Lung (tissue), 17 donors: ENCODE measurements at places on chromosomes 5 and 9.
A peak's percentile ranks its signal among the peaks of the same experiment; 100 is the strongest.

- DNase-seq: no peak
Observed at GRCh38 chr5:71697967-71698366, 21.1 kb upstream of the CARTPT start.

GRCh38 chr5:137933491-137933911 is 44.2 kb downstream of the PKD2L2 start:
- no peak for DNase-seq

GRCh38 chr5:121968910-121969607 is 7.3 kb downstream of the SRFBP1 start:
- peak; percentile 90 for DNase-seq

DNA sequence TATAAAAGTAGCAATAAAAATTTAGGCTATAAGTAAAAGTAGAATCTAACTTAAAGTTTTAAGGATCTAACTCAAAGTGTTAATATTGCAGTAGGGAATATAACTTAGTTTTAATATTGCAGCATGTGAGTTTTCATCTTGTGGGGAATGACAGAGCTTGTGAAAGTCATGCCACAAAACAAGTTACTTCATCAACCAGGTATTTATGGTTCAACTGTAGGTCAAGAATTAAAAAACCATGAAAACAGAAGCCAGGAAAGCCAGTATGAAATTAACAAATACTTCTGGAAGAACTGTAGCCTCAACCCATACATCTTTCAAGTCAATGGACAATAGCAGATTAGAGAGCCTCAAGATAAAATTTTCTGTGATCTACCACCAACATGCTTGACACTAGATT is 19.0 kb downstream of the HMGCS1 start:
- no peak for DNase-seq

DNA sequence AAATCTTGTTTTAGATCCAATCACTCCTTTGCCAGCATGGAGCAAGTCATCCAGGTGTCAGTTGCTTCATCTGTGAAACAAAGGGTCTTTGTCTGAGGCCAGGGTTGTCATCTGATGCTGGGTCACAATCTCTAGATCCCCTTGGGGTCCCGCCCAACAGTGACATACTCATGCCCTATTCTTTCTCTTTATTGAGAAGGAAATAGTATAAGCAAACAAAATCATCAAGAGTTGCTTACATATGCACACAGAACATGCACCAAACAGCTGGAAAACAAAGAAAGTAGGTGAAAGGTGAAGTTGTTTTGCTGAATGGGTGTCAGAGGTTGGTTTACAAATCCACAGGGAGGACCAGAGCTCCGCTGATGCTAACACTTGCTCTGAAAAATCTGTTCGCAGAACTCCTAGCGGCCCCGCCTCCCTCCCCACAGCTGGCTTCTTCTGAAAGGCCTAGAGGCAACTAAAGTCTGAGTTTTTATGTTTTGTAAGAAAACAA is 106.1 kb upstream of the SLC44A1 start:
- no peak for DNase-seq

DNA sequence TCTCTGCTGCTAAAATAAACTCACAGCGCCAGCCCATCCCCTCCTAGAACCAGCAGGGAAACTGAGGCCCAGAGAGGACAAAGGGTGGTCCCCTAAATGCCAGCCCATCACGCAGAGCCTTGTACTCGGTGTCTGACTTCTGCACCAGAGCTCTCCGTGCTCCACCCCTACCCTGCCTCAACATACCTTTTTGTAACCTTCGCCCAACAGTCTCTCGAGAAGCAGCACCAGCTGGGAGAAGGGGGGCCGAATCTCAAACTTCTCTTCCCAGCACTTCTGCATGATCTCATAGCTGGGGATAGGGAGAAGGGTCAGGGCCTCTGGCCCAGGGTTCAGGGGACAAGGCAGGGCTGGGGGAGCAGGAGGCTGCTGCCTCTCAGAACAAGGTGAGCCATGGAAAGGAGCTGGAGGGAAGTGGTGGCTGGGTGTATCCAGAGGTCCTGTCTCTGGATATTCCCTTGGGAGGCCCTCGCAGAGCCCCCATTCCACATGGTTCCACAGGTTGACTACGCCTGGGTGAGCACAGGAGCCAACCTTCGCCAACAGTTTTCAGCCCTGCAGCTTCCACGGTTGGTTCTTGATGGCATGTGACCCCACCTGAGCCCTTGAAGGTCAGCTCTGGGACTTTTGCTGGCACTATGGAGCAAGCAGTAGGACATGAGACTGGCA is 32.3 kb upstream of the CSF1R start:
- peak; percentile 9 for DNase-seq

DNA sequence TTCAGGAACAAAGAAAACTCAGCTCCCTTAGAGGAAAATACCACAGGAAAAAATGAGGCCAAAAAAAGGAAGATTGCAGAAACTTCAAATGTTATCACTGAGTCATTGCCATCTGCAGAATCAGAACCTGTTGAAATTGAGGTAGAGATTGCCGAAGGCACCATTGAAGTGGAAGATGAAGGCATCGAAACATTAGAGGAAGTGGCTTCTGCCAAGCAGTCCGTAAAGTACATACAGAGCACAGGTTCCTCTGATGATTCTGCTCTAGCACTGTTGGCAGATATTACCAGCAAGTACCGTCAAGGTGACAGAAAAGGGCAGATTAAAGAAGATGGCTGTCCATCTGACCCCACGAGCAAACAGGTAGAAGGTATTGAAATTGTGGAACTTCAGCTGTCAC is 30.8 kb upstream of the NIM1K start:
- no peak for DNase-seq

DNA sequence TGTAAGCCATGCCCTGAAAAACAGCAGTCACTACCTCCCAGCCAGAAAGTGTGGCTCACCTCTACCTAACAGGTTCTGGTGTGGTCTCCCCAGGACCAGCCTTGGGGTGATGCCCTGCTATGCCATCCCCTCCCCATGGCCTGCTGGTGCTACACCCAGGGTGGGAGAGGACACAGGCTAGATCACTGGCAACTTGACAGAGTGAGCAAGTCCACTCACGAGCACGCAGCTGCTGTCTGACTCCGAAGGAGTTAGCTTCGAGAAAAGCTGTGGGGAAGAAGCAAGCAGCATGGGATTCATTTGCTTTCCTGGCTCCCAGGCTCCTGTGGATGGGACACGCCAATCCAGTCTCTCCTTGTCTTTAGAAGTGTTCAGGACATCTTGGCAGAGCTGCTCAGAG is 102.2 kb downstream of the COL5A1 start:
- DNase-seq: no peak

DNA sequence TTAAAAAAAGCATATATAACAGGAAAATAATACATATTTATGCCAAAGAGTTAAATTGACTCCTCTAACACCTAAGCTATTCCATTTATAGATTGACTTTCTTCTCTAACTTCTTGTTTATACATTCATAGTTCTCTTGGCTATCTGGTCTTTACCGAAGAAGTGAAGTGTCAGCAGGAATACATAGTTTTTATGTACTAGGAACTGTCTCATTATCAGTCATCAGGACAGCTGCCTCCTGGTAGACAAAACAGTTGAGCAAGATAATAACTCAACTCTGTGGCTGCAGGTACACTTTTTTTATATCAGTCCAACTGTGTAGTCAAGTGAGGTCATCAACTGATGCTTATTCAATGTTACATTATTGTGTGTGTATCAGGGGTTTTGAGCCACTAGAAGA is 1436.0 kb upstream of the NUDT12 start:
- DNase-seq: no peak

DNA sequence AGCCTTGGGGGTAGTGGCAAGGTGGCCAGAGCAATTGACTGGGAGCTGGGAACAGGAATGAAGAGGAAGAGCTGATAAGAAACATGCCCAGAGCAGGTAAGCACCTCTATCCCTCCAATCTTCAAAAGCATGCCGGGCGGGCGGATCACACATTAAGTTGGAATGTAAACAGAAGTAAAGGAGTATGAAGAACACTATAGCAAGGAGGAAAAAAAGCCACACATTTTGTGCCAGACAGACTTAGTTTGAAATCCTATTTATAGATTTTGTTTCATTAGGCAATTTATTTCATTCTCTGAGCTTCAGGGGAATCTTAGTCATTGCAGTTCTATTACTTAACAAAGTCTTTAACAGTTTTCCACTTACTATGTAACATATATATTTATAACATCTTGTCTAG is 173.9 kb upstream of the TNC start:
- peak; percentile 72 for DNase-seq

GRCh38 chr5:33738967-33739366 is 152.8 kb downstream of the ADAMTS12 start:
- no peak for DNase-seq
